Erythroblast (primary cell): ENCODE measurements at places on chromosomes 11 and 22.

DNA sequence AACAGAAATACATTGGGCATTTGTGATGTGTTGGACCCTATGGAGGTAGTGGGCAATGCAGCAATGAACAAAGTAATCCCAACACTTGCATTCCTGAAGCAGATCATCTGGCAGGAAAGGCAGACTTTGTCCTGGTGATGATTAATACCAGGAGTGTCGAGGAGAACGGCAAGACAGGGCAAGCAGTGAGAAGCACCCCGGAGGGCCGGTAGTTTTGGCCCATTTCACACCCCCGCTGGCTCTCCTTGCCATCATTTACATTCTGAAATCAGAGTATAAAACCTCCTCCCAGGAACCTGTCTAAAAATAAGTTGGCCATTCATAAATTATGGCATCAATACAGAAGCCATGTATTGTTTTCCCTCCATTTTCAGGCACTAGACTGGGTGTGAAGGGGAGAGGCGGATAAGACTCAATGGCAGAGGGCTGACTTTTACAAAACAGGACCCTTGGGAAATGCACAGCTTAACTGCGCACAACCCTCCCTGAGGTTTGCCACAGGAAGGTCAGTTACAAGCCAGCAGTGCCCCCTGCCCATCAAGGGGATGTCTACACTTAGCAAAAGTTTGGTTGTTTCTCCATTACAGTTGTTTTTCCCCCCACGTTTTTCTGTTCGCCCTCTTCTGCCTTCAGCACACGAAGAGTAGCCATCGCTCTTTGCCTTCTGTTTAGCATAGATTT is 55.6 kb downstream of the OPCML start:
- no peak for DNase-seq

GRCh38 chr11:128725630-128726319 is 31.9 kb downstream of the FLI1 start:
- no peak for DNase-seq

- no peak for DNase-seq
Measured at GRCh38 chr22:25961699-25962098, 207.6 kb upstream of the SEZ6L start.

DNA sequence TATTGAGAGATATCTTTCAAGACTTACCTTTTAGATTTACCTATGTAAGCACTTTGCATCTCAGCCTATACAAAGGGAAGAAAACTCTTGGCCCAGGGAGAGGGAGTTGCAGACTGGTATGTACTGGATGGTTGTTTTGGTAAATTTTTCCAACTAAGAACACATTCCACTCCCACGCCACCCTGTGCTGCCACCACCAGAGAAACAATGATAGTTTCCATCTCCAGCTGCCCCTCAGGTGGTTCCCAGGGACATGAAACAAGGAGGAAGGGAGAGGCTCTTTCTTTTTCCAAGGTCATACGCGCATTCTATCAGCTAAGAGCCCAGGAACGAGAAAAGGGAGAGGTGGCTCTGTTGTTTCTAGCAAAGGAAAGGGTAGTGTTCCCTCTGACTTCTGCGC is 34.4 kb downstream of the CCDC34 start:
- DNase-seq = no peak

DNA sequence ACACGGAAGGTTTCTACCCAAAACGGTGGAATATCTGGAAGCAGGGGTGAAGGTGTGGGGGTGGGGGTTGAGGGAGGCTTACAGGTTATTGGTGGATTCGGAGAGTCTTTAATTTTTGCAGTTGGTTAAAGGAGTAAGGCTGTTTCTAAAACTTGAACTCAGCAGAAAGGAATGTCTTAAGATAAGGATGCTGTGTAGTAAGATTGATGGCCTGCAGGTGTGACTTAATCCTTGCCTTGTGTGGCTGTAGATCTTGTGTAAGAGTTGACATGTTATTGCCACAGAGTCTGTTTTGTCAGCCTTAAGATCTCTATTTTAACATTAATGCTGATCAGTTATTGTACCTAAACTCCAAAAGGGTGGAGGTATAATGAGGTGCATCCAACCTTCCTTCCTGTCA is 16.4 kb upstream of the OR6M1 start:
- DNase-seq = no peak

- no peak for DNase-seq
Measured at GRCh38 chr22:42229455-42230149, 40.9 kb downstream of the TCF20 start.

GRCh38 chr11:36053281-36053680 is 109.4 kb downstream of the LDLRAD3 start:
- no peak for DNase-seq

GRCh38 chr11:2109541-2110019 is 29.6 kb downstream of the IGF2 start:
- DNase-seq = no peak

GRCh38 chr11:69201764-69202370 is 46.1 kb downstream of the SMIM38 start:
- no peak for DNase-seq

DNA sequence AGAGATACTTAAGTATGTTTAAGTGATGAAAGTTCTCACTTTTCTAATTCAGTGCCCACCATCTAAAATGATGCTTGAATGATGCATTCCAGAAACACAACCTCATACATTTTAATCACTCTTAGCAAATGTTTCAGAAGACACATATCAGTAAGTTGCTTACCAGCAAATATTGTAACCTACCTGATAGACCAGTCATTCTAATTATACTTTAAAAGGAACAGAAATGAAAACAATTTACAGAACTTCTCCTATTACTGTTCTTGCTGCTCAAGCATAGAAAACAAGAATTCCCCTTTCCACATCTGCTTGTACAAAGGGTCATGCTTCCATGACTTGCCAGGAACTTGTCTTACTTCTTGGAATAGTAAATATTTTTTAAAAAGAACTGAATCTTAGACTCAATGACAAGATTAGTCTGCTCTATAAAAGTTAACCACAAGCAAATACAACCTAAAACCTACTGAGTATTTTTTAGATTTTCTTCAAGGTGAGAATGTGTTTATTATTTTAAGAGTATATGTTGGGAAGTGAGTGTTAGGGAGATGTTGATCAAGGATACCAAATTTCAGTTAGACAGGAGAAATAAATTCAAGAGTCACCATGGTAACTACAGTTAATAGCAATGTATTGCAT is 82.0 kb upstream of the SC5D start:
- no peak for DNase-seq

DNA sequence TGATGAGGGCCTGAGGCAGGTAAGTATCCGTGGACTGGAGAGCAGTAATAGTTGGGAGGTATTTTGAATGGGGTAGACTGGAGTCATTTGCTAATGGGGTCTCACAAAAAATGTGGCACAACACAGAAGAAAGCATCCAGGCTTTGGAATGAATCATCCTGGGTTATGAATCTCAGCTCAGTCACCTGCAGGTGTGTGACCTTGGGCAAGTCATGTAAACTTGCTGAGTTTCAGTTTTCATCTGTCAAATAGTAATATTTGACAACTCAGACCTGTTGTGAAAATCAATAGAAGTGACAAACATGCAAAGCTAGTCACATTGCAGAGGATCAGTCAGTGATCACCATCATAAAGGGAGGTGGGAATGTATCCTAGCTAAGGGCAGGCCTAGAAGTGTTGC is 232.0 kb upstream of the TENM4 start:
- DNase-seq = no peak

DNA sequence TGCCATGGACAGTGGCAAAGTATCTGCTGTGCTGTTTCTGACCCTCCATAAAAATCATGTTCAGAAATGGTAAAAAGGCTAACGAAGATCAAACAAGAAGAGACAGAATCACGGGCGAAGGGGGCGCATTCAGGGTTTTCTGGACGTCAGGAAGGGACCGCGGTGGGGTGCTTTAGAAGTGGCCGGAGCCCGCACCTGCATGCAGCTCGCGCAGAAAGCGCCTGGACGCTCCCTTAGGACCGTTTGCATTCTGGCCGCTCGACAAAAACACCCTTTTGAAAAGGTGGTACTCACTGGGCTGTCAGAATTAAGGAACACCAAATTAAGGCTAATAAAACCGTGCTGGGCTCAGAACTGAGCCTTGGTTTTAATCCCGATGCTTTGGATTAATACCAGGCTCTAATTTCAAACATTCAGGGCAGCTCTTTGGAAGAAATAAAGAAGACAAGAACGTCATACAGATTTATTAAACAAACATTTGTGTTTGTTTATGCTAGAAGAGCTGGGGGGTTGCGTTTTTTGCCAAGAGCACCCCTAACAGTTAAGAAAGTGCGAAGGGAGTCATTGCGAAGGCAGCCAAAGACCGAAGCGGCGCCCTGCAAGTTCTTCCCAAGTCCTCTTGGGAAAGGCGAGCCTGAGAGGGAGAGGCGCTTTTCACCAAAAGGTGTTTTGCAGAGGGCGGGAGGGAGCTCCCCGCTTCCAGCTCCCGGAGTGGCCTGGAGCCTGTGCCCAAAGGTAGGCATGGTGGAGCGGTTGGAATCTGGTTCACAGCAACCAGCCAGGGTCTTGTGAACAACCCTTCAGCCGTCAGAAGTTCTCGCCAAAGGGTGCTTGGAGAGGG is 47.7 kb upstream of the DBX1 start:
- no peak for DNase-seq

DNA sequence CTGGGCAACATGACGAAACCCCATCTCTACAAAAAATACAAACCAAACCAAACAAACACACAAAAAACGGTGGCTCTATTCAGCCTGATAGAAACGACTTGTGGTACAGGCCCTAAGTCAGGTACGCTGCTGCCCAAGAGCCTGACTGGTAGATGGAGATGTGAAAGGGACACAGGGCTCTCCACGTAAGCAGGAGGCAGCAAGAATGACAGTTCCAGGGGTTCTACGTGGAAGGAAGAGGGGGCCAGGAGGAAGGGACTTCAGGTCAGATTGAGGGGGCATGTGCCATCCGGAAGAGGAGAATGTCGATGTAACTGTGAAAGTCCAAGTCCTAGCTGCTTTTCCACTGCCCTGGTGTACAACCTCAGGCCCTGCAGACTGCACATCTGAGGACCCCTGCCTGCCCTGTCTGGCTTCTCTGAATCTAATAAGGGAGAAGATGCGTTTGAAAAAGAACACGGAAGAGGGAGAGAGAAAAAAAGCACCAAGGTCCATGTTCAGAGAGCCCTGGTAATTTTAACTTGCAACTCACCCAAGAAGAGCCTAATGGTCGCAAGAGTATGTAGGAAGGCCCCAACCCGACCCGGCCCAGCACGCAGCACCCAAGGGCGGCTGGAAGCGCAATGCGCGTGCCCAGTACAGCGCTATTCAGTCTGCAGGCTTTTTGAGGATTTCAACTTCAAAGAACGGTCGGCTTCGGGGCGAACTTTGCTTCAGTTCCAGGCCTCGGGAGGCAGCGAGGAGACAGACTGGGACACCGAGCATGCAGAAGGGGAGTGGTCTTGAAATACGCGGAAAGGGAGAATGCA is 909 bp upstream of the ZNRD2 start:
- DNase-seq = no peak

- no peak for DNase-seq
Measured at GRCh38 chr11:5983443-5983842, 3.3 kb downstream of the OR52L1 start.

- DNase-seq = no peak
Measured at GRCh38 chr22:46028106-46028991, 51.4 kb upstream of the WNT7B start.

- no peak for DNase-seq
Measured at GRCh38 chr11:92826136-92826535, 143.3 kb upstream of the MTNR1B start.

DNA sequence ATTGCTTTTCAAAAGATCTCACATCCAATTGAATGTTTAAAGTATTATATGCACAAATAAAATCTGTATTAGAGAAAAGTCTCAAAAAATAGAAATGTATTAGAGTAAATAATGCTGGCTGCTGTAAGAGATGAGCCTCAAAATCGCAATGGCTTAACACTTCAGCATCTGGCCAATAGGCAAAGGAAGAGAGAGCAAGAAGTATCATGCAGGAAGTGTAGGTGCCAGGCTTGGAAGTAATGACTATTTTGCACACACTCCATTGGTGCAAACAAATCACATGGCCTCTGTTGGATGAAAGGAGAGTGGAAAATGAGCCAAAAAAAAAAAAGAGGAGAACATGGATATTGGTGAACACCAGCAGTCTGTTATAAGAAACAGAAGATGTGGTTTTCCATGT is 193.0 kb upstream of the E2F8 start:
- DNase-seq = no peak

DNA sequence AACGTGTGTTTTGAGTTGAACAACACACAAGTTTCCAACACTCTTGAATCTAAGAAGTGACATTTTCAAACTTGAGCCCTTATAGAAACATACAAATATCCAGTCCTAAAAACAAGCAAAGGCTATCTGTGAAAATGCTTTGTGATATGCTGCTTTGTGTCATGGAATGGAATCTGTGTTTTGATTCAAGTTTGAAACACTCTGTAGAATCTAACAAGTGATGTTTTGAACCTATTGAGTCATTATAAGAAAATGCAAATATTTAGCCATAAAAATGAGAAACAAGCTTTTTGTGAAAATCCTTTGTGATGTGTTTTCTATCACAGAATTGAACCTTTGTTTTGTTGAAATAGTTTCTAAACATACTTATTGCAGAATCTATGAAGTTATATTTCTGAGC is 105.7 kb upstream of the VPREB1 start:
- DNase-seq = no peak

DNA sequence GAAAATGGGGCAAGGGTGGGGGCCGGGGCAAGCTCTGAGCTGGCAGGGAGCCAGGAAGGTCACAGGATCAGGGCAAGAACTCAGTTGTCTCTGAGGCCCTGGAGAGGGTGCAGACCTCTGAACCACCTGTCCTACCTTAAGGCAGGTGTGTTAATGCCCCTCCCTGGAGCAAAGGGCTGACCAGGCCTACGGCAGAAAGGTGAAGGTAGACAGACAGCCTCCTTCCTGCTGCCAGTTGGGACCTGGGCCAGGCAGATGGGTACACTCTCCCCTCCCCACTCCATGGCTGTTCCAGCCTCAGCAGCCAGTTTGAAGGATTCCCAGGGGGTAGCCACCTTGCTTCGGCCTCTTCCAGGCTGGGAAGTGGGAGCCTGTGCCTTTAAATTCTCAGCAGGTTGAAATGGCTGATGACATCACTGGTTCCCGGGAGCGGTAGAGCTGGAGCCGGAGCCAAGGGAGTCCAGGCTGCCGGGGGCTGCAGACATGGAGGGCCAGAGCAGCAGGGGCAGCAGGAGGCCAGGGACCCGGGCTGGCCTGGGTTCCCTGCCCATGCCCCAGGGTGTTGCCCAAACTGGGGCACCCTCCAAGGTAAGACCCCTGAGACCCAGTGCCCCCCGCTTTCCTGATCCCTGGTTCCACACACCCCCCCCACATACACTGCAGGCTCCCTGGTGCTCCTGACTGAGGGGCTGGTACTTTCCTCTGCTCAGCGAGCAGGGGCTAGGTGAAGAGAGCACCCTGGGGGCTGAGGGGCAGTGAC is at the start of gene INPP5J:
INPP5J (plus strand) TSS at position 435 of the 760 bp plus-strand sequence; CDS start at position 484, 49 bp downstream.
- DNase-seq = no peak

DNA sequence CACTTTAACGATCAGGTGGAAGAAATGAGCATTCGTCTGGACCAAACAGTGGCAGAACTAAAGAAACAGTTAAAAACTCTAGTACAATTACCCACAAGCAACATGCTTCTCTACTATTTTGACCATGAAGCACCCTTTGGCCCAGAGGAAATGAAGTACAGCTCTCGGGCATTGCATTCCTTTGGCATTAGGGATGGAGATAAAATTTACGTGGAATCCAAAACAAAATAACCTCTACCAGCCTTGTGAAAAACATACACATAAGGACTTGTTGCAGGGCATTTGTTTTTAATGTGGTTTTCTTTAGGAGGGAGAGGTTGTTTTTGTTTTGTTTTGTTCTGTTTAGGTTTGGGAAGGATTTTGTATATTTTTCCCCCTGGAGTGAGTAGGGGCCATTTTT is 14.2 kb upstream of the TECTA start:
- no peak for DNase-seq
